ENCODE measurements at places on chromosomes 4 and X.
A peak's percentile ranks its signal among the peaks of the same experiment; 100 is the strongest.

DNA sequence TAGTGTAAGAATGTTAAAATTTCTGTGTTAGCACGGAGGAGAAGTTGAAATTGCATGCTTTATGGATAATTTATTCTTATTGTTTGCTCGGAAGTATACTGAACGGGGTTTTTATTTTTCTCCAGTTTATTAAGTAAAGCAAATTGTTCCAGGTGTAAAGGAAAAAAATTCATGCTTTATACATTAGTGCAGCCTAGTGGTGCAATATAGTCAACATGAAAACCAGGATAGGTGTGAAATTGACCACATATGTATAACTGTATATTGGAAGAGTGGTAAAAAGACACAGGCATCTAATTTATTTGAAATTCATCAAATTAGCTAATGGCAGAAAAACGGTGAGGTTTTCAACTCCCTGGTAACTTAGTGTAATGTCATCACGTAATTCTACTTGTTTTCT, 959 bp downstream of the BRS3 start:
- no peak for DNase-seq

GRCh38 chrX:3550160-3550751, 163.2 kb downstream of the PRKX start:
- DNase-seq, result no peak

- no peak for DNase-seq
These were observed 46.6 kb upstream of the CLNK start for GRCh38 chr4:10731162-10731561.

DNA sequence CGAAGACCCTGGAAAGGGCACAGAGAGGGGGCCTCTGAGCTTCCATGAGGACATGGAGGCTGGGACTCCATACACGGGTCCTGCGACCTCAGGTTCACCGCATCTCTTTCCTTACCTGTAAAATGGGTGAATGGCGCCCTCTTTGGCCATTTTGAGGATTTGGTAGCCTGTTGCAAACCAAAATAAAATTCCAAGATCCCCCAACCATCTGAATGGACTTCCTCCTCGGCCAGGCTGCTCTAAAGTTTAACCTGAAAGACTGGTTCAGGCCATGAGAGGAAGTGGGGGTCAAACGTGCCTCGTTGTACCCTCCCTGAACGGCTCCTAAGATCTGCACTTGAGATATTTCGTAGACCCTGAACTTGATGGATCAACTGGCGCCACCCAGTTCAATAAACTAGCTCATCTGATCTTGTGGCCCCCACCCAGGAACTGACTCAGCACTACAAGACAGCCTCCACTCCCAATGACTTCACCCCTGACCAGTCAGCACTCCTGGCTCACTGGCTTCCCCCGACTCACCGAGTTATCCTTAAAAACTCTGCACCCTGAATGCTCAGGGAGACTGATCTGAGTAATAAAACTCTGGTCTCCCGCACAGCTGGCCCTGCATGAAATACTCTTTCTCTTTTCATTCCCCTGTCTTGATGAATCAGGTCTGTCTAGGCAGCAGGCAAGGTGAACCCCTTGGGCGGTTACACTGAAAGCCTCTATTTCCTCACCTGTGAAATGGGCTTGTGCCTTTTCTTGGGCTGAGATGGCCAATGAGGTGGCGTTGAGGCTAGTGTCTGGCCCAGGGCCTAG, 32.9 kb upstream of the GPR78 start:
- no peak for DNase-seq

DNA sequence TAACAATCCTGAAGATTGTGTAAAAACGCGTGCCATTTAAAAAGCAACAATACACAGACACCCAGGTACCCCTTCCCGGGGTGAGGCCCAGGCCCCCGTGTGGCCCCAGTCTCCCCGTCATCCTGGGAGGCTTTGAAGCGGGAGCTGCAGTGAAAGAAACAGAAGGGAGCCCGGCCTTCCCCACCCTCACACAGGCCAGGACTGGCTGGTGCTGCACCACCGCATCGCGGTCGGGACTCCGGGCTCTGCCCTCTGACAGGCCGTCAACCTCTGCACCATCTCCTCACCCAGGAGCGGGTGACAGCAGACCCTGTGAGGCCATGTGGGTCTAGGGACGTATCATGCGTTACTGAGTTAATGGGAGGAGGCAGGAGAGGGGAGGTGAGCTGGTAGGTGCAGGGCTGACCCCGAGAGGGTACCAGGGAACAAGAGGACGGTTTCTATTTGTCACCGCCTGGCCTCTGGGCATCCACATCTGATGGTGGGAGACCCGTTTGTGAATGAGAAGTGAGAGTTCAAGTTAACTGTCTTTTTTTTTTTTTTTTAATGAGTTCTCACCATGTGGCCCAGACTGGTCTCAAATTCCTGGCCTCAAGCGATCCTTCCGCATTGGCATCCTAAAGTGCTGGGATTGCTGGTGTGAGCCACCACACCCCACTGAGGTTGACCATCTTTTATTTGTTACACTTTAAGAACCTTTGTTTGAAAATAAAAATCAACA, 27.3 kb downstream of the PIGG start:
- DNase-seq, result no peak

- DNase-seq, result no peak
These were observed 17.6 kb upstream of the PRRG1 start for GRCh38 chrX:37331546-37331945.

- no peak for DNase-seq
These were observed at the start of gene INTU for GRCh38 chr4:127632420-127633403. Gene INTU, plus strand, starts transcription at chr4:127632957. Its CDS starts 78 bp downstream, at chr4:127633035.

GRCh38 chr4:164648151-164648848, 105.6 kb upstream of the SMIM31 start:
- DNase-seq, result no peak

DNA sequence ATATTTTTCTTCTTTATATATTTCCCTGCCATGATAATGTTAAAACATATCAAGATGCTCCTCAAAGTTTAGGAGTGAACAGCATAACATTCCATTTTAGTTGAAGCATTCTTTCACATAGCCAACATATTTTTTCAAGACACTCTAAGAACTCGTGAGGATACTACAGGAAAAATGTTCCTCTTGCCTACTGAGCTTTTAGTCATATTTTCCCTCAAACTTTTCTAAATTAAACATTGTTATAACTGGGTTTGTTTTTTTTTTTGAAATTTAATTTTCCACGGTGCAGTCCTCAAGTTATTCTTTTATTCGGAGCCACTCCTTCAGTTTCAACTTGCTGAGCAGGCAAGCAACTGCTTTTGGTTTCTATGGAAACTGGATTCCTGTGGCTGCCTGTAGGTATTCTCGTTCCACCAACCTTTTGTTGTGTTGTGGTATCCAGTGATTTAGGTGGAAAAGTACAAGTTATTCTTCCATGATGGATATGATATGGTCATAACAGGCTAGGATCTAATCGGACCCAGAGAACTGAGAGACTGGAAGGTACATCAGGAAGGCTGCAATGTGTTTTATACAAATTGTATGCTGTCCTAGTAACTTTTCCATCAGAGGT, 248.0 kb downstream of the TRIML1 start:
- no peak for DNase-seq

GRCh38 chr4:21002976-21003375, 302.7 kb downstream of the PACRGL start:
- no peak for DNase-seq

- DNase-seq, result no peak
These were observed 471.6 kb upstream of the PRKX start for GRCh38 chrX:4185086-4185485.

DNA sequence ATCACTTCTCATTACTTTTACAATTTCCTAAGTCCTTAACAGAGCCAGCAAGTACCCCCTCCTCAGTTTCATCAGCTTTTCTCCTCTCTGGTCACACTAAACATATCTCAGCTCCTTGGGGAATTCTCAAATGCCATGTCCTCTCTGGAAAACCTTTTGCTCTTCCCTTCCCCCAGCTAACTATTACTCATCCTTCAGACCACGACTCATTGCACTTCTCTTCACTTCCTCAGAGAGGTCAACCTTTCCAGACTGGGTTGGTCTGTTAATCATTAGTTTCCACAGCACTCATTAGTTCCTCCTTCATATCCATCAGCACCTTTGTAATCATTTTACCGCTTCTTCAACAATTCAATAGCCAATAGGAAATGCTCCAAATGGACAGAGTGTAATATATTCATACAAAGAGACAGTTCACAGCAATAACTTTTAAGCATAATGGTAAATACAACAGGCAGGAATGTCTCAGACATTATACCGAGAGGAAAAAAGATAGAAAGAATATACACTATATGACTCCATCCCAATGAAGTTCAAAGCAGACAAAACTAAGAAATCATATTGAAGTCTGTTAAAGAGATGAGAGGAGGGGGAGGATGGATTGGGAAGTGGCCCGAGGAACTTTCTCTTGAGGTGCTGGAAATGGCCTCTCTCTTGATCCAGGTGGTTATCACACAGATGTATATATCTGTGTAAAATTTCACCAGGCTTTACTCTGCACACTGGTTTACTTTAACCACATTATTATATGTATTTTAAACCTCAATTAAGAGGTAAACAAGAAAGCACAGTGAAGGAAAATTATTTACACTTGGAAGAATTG, 39.6 kb downstream of the DDX60L start:
- DNase-seq, result no peak

DNA sequence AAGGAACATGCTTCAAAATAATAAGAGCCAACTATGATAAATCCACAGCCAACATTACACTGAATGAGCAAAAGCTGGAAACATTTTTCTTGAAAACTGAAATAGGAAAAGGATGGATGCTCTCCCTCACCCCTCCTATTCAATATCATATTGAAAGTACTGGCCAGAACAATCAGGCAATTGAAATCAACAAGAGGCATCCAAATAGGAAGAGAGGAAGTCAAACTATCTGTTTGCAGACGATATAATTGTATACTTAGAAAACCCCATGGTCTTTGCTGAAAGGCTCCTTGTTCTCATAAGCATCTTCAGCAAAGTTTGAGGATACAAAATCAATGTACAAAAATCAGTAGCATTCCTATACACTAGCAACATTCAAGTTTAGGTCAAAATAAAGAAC, 1562.5 kb upstream of the ADGRL3 start:
- DNase-seq, result no peak

DNA sequence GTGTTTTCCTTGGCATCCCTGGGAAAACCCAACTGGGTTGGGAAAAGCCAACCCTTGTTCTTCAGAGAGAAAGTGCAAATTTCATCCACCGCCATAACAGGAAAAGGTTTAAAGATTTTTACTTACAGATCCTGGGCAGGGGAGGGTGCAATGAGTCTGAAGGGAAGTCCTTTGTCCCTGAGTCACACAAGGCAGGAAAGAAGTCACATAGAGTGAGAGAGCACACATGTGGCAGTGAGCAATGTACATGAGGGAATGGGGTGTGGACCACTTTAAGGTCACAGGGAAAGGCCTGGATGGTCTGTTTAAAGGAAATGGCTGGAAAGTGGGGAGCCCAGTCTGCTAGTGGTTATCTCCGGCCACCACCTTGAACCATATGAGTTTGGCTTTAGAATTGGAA, 248.9 kb downstream of the HS3ST1 start:
- no peak for DNase-seq

- DNase-seq, result no peak
These were observed 16.4 kb downstream of the INTS6L start for GRCh38 chrX:135536877-135537276.

DNA sequence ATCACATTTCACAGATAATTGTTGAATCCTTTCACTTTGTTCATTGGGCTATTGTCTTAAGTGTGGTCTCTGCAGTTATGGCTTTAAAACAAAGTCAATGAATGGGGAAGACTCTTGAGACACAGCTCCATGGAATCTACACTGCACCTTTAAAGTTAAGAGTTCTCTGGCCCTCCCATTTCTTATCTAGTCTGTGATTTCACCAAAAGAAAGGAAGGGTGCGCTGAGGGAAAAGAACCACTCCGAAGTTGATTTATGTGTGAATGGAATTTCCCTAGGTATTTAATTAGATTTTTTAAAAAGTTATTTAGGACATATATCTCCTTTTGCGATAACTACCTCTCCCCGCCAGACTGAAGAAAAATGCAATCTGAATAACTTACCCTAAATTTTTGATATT, 2.5 kb downstream of the SEPTIN11 start:
- DNase-seq, result no peak

DNA sequence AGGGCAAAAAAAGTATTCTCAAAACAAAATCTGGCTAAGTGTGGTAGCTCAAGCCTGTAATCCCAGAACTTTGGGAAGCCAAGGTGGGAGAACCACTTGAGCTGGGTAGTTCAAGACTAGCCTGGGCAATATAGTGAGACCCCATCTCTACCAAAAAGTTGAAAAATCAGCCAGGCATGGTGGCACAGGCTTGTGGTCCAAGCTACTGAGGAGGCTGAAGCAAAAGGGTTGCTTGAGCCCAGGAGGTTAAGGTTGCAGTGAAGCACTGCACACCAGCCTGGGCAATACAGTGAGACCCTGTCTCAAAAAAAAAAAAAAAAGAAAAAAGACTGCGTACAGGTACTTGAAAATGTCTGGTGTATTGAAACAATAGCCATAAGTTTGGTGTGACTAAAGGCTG, 1.7 kb upstream of the SDAD1 start:
- DNase-seq, result no peak

DNA sequence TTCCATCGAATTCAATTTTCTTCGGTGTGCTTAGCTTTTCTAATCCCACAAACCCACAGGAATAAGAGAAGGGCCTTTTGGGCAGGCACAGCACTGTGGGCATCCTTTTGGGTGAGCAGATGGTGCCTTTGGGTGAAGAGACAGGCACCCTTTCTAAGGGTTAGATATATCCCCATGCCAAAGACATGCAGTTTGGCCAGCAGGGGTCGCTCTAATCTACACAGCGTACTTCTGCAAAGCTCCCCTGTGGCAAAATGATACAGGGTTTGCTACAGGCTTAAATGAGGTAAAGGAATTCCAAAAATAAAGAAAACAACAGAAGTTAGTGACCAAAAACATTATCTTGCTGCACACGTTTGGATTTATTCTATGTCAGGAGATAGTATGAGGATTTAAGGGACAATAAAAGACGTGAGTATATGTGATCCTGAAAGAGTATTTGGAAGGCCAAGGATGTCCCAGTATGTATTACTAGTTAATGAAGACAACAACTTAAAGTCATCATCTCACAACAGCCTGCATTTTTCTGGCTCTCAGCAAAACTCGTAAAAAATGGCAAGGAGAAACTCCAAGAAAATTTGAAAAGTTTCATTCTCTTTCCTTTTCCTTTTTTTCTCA, 49.5 kb downstream of the PHEX start:
- DNase-seq, result peak; percentile 25

DNA sequence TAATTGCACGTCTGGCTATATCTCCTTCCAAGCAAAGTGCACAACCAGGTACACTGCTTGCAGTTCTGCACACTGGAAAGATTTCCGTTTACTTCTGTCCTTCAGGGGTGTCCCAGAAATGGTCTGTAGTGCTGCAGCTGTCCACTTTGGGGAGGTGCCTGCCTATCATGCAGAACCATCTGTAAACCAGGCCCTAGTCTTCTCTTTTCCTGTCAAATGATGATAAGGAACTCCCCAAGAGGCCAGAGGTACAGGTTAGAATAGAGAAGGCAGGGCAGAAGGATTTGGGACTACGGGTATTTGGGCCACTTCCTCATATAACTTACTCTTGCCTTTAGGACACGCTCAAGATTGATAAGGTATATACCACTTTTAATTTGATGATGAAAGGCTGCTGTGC, 746.9 kb downstream of the FAT4 start:
- no peak for DNase-seq

GRCh38 chr4:89878611-89879010, 16.0 kb upstream of the MMRN1 start:
- DNase-seq, result no peak

GRCh38 chrX:17861489-17862011, 452 bp upstream of the RAI2 start:
- DNase-seq, result no peak

Data from stimulated activated CD4-positive, alpha-beta T cell treated with anti-CD3 and anti-CD28 coated beads, Interleukin-1b, Interleukin-23, amount 100 ng/mL, for 1 hour (primary cell).